ENCODE measurements at places on chromosomes 2 and 18. TPM values are rescaled to one million over a fixed set of nuclear protein-coding genes. Genes with fewer than 3 reads are reported as not detected.

Gene MARCHF4
- total RNA-seq: not detected

Gene IL36A
- not detected for total RNA-seq

Gene NT5DC4
- total RNA-seq: 10.3 TPM

Gene RAB10
- 64.1 TPM for total RNA-seq

Gene UGT1A7
- not detected for total RNA-seq

Gene ANKRD23
- 9.8 TPM for total RNA-seq

Gene NEU2
- not detected for total RNA-seq

Gene HOXD3
- not detected for total RNA-seq

Gene LRRC30
- not detected for total RNA-seq

Gene GEN1
- total RNA-seq: 111 TPM

Gene APCDD1
- total RNA-seq: 0.46 TPM

Gene TLX2
- not detected for total RNA-seq

Gene TFCP2L1
- total RNA-seq: 0.05 TPM

Gene SERPINB7
- not detected for total RNA-seq

Gene DNAH7
- 0.05 TPM for total RNA-seq

Gene CACNB4
- 1.1 TPM for total RNA-seq

Gene KCNJ3
- 0.58 TPM for total RNA-seq

Gene LYG2
- not detected for total RNA-seq

Gene SIGLEC15
- not detected for total RNA-seq

Gene FLACC1
- total RNA-seq: 5.0 TPM

Gene APOB
- not detected for total RNA-seq

Gene MBP
- total RNA-seq: 192 TPM

Gene CHCHD5
- 19.9 TPM for total RNA-seq

Gene ASB18
- total RNA-seq: not detected

Gene NRP2
- 6.8 TPM for total RNA-seq

Gene CYP26B1
- not detected for total RNA-seq

Gene XPO1
- total RNA-seq: 208 TPM

Gene DNAJC5G
- total RNA-seq: 0.39 TPM

Gene UPP2
- total RNA-seq: not detected

Gene SERPINB13
- not detected for total RNA-seq

Gene QPCT
- 2.1 TPM for total RNA-seq

Gene C2orf80
- not detected for total RNA-seq

Gene EN1
- not detected for total RNA-seq

Gene CAVIN2
- not detected for total RNA-seq

Gene ALK
- not detected for total RNA-seq

Gene HOXD12
- not detected for total RNA-seq
